ENCODE measurements at places on chromosomes 1 and 21.

DNA sequence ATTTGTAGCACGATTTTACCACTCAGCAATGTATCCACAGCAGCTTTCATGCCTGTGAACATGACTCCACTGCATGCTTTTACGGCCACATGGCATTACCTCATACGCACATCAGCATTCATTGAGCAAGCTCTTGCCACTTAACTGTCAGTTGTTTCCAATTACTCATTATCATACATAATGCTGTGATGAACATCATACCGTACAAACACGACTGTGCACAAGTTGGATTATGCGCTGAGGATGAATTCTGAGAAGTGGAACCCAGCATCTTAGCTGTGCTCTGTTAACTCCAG, 9.6 kb downstream of the UMODL1 start:
- no peak for DNase-seq

- no peak for DNase-seq
Observed at GRCh38 chr1:214550857-214551435, 456 bp downstream of the PTPN14 start.

- DNase-seq, result no peak
Observed at GRCh38 chr1:61914823-61915482, 172.7 kb downstream of the PATJ start.

DNA sequence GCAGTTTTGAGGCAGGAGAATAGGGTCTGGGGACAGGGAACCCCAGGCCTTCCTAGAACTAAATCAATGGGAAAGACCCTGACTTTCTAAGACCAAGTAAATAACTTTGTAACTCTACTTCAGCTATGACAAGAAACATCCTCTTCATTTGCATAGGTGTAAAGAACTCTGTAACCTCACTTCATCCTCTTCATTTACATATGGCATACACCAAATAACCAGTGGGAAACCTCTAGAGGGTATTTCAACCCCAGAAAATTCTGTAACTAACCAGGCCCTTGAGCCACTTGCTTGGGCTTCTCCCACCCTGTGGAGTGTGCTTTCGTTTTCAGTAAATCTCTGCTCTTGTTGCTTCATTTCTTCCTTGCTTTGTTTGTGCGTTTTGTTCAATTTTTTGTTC, 495.6 kb downstream of the SIPA1L2 start:
- DNase-seq, result no peak

- DNase-seq, result no peak
Observed at GRCh38 chr1:230717251-230717650, 3.3 kb upstream of the AGT start.

DNA sequence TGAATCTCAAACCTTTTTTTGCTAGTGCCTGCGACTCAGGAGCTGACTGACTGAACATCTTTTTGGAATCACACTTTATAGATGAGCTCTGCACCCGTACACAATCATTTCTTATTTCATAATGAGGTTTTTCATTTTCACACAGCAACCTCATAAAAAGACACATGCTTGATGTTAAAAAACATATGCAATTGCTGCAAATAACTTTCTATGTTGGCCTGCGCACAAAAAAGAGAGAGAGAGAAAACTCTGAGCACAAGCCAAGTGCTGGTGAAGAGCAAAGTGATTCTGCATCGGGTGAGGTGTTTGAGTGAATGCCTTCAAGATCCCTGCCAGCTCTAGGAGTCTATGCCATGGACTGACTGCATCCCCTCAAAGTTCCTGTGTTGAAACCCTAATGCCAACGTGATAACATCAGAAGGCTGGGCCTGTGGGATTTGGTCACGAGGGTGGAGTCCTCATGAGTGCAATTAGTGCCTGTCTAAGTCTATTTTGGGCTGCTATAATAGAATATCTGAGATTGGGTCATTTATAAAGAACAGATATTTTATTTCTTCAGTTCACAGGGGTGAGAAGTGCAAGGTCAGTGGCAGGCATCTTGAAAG, 36.6 kb downstream of the C1orf87 start:
- no peak for DNase-seq

- DNase-seq, result peak; percentile 38
Observed at GRCh38 chr21:37071561-37072273, 1.2 kb downstream of the PIGP start.

DNA sequence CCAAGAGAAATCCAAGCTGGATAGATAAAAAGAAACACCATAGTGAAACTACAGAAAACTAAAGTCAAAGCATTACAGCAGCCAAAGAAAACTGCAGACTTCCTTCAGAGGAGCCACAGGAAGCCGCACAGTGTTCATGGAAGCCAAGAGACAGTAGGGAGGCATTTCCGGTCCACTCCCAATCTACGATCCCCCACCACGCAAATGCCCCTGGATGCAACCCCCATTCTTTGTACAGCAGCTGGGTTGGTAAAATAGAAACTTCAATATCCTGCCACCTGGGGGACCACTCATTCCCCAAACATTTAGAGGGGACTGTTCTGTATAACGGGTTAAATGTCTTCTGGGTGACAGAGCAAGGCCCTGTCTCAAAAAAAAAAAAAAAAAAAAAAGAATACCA, 43.9 kb upstream of the TSPEAR start:
- DNase-seq, result no peak

GRCh38 chr1:170126696-170127095, 19.1 kb upstream of the NTMT2 start:
- no peak for DNase-seq

- DNase-seq, result no peak
Observed at GRCh38 chr1:177567393-177567792, 396.6 kb downstream of the BRINP2 start.

DNA sequence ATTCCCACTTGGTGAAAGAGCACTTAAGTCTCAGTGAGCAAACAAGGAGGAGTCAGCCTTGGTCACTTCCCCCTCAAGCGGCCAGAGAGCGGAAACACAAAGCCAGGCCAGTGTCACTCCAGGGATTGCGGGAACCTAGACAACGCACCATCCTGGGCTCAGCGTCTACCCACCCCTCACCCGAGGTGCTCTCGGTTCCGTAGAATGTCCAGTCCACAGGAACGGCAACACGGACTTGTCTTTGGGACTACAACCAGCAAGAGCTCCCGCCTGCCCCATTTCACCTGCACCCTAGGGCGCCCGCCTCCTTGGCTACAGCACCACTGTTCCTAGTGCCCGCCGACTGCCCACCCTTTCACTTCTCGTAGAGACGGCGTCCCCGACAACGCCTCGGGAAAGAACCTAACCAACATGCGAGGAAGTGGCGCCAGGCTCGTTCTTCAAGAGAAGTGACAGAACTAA, 509 bp downstream of the GDAP2 start:
- peak; percentile 50 for DNase-seq

- no peak for DNase-seq
Observed at GRCh38 chr21:15052459-15052763, 12.4 kb downstream of the NRIP1 start.

- DNase-seq, result no peak
Observed at GRCh38 chr1:92695104-92695503, 89.8 kb downstream of the EVI5 start.

GRCh38 chr1:22388671-22389450, 62.8 kb upstream of the ZBTB40 start:
- DNase-seq, result no peak

- DNase-seq, result no peak
Observed at GRCh38 chr1:165052431-165052830, 304.1 kb downstream of the LMX1A start.

GRCh38 chr1:36576118-36576517, 93.4 kb upstream of the CSF3R start:
- DNase-seq, result peak; percentile 46

DNA sequence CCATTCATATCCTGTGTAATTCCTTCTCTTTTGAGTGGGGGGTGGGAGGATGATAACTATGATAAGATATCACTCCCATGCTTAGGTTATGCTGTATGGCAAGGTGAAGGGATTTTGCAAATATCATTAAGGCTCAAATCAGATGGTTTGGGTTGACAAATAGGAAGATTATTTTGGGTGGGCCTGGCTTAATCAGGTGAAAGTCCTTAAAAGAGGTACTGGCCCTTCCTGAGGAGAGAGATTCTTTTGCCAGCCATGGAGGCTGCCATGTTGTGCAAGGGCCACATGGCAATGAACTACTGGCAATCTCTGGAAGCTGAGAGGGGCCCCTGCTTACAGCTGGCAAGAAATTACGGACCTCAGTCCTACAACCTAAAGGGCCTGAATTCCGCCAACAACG, 174.6 kb upstream of the FOXD3 start:
- no peak for DNase-seq

- no peak for DNase-seq
Observed at GRCh38 chr1:238552271-238552670, 661.5 kb upstream of the ZP4 start.

DNA sequence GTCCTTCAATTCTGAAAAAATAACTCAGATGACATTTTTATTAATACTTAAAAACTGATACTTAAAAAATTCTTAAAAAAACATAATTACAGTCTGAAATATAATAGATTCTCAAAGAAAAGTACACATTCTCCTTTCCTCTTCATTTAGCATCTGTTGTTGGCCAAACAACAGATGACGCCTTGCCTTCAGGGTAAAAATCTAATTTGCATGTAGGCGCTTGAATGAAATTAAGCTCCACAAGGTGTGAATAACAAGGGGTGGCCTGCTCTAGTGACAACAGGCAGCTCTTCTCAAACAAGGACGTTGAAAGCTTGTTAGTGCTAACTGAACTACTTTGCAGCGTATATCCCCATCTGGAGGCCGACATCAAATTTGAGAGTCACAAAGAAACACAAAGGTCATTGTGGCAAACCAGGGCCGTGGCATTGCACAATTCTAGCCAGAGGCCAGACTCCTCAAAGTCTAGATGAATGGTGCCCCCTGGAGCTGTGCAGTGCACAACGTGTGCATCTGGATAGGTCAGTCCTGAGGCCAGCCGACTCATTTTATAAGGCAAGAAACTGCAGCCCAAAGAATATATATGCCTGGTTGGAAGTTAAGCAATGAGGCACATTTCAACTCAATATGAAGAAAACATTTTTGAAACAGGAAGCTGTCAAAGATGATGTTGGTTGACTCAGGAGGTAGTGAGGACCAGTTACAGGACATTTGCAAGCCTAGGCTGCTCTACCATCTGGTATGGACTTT, 459.2 kb upstream of the RUNX1 start:
- peak; percentile 35 for DNase-seq

DNA sequence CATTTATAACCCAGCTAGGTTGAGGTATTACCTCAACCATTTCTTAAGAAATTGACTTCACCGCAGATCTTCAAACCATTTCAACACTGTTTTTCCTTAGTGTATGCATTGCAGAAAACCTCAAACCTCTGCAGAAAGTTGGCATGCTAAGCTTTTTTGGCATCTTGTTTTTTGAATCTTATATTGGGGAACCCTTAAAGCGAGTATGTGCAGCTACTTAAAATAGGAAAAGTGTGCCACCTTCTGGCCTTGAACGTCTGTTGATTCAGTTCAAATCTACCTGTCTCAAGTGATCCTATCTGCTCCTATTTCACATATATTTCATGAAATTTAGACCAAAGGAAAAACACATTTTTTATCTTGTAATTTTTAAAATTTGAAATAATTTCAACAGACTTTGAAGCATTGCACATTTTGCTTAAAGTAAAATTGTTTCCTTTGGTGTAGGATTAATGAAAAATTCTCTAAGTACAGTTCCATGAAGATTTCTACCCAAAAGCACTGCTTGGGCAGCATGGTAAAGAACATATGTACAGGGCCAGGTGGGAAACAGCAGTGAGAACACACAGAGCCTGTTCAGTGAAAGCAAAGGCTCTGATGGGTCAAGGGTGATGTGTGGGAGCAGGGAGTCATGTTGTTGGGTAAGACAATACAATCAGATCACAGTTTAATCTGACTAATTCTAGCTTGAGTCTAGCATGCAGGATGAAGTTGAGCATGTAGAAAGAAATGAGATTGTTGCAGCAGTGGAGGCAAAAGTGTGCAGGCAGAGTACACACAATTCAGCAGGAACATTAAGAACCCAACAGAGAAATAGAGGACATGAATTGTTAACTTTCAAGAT, 17.2 kb downstream of the HENMT1 start:
- peak; percentile 38 for DNase-seq

DNA sequence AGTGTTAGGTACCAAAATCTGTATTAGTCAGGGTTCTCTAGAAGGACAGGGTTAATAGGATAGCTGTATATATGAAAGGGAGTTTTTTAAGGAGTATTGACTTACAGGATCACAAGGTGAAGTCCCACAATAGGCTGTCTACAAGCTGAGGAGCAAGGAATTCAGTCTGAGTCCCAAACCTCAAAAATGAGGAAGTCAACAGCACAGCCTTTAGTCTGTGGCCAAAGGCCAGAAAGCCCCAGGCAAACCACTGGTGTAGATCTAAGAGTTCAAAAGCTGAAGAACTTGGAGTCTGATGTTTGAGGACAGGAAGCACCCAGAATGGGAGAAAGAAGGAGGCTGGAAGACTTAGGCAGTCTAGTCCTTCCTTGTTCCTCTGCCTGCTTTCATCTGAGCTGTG, 487.5 kb upstream of the CHRM3 start:
- DNase-seq, result no peak
